ENCODE measurements at places on chromosomes 16 and 17.
A peak's percentile ranks its signal among the peaks of the same experiment; 100 is the strongest.

- DNase-seq: no peak
These were observed 47.4 kb upstream of the JPH3 start for GRCh38 chr16:87554754-87555427.

DNA sequence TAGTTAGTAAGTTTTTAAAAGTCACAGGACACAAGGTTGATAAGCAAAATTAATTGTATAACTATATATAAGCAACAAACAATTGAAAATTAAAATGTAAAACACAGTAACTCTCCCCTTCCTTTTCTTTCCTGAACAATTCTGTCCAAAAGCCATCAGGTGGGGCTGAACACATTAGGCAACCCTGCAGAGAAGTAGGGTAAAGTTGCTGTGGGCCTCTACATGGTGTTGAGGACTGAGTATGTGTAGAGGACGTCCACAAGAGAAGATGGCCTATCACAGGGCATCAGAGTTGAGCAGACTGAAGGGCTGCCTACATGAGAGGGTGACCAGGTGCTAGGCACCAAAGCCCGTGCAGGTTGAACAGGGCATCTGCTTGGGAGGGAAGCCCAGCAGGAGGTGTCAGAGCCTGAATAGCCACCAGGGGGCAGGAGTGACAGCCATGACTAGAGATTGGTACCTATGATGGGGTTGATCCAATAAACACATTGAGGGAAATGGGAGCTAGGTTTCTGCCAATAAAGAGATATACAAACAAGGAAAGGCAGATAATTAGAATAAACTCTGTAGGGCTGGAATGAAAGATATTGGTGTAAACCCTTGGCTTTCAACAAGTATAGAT is 415.1 kb downstream of the NPIPA8 start:
- no peak for DNase-seq

- DNase-seq: no peak
These were observed 22.4 kb upstream of the LGALS9 start for GRCh38 chr17:27608328-27609230.

GRCh38 chr16:60166-60565 is 6.5 kb downstream of the SNRNP25 start:
- no peak for DNase-seq

DNA sequence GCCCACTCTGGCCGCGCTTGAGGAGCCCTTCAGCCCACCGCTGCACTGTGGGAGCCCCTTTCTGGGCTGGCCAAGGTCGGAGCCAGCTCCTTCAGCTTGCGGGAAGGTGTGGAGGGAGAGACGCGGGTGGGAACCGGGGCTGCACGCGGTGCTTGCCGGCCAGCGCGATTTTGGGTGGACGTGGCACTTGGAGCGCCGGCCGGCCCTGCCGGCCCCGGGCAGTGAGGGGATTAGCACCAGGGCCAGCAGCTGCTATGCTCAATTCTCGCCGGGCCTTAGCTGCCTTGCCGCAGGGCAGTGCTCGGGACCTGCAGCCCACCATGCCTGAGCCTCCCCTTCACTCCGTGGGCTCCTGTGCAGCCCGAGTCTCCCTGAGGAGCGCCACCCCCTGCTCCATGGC is 9.9 kb upstream of the ATP1B2 start:
- no peak for DNase-seq

DNA sequence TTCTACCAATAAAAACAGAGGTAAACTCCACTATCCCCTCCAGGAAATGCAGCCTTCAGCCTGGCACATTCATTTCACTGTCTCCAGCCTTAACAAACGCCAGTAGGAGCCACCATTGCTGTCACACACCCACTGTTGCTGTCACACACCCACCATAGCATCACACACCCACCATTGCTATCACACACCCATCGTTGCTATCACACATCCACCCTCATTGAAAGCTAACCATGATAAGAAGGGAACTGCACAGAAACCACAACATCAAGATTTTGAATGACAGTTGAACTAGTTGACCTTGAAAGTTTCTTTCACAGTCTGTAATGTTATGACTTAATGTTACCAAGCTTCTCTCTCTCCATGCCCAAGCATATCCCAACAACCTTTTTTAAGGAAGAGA is 38.1 kb downstream of the SHCBP1 start:
- DNase-seq: no peak

GRCh38 chr16:56776562-56776961 is 46.6 kb downstream of the NUP93 start:
- DNase-seq: peak; percentile 65

DNA sequence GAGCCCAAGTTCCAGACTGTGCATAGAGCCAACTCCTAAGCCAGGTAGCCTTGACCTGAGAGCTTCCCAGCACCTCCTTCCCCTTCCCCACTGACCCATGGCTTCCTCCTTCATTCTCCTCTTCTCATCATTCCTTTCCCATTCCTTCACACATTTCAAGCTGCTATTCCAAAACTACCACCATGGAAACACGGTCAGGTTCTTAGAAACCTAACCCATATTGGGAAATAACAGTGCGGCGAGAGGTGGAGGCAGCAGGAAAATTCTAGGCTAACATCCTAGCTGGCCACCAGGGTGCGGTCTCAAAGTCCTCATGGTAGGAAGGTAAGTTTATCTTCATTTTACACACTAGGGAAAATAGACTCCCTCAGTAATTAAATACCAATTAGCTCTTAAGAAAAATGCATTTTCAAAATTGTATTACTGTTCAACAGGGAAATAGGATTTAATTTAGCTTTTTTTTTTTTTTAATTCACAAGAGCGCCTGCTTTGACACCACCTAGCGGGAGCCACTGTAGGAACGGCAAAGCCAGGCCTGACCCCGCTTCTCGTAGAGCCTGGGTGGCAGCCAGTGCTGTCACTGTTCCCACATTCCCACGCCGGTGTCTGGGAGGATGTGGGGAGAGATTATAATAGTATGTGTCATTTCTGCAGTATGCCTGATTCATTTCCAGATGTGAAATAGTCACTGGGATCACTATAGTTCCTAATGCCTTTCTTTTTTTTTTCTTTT is 14.0 kb upstream of the SPHK1 start:
- DNase-seq: peak; percentile 86

- DNase-seq: peak; percentile 90
These were observed 37.8 kb upstream of the MYOCD start for GRCh38 chr17:12627781-12628451.

GRCh38 chr17:64099543-64099942 is 30.4 kb downstream of the ERN1 start:
- DNase-seq: no peak

GRCh38 chr17:5127910-5128309 is 12.1 kb downstream of the USP6 start:
- no peak for DNase-seq

DNA sequence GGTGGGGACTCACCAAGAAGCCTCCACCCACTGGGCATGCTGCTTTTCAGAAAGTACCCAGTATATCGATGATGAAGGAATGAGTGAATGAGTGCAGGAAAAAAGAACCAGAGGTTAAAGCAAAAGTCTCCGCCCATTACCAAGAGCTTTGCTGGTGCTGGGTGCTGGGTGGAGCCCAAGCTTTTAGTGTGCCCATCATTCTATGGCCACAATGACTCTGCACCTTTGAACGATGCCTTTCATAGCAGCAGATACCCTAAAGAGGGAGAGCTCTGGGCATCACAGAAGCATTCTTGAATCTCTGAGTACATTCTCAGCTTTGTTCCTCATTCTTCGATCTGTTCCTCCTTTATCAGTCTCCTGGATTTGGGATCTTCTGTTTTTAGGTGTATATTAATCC is 450.7 kb upstream of the CCL2 start:
- no peak for DNase-seq

DNA sequence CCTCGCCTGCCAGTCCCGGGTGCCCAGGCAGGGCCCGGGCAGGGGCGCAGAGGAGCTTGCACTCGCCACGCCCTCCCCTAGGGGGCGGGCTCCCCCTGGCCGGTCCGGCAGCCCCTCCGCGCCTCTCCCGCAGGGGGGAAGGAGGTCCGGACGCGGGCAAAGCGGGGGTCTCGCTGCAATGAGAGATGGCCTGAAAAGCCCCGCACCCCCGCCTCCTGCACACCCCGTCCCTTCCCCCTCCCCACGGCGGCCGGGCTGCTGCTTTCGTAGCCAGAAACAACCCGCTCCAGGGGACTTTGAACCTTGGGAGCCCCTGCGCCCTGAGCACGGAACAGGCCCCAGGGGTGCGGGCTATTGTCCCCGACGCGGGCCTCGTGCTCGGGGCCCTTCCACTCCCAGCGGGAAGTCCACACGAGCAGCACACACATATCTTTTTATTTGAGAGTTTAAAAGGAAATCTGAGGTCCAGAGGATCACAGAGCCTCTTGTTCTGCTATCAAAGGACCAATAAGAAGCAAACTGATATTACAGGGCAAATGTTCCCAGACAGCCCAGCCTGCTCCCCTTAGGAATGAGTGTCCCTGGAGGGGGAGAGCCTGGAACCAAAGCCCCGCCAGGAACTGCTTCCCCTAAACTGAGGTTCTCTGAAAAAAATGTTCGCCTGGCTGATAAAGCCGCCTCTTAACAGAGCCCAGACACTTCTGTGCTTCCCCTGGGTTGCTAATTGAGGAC is 5.8 kb upstream of the CBX4 start:
- DNase-seq: no peak

DNA sequence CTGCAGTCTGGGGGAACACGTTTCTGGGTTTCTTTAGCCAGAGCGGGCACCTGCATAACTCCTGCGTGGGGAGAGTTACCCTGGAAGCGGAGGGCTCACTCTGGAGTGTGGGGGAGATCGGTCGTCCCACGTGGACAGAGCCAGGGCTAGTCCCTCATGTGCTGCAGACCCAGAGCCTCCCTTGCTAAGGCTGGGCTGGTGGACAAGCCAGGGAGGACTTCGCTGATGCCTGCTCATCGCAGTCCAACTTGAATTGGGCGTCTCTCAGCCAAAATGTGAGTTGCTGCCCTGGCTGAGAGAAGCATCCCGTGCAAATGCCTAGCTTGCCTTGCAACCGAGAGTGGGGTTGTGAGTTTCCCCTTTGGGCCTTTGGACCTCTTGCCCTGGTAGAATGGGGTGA is 986 bp downstream of the CRISPLD2 start:
- DNase-seq: no peak

DNA sequence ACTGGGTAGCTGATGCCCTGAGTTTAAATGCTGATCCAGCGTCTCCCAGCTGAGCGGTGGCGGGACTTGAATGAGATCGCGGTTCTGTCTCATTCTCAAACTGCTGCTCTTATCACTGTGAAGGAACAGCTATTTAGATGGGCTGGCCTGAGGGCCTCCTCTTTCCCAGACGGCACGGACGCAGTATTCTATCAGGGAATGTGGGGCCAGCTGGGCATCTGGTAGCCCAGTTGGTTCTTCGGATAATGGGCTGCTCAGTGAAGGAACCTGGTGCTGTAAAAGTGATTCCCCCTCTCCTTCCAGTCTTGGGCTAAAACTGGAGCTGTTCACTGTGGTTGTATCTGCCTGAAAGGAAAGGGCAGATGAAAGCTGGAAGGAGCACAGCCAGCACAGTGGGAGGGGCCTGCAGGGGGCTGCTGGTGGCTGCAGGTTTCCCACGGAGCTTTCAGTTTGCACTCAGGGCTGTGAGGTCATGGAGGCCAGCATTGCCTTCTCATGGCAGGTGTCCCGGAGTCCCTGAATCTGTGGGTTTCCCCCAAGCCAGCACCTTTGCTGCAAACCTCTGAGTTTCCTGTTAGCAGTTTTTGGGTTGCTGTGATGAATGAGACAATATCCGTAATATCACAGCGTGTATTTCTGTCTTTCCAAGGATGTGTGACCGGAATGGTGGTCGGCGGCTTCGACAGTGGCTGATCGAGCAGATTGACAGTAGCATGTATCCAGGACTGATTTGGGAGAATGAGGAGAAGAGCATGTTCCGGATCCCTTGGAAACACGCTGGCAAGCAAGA is 3.6 kb downstream of the IRF8 start:
- no peak for DNase-seq

GRCh38 chr16:53753431-53753830 is 49.5 kb downstream of the FTO start:
- DNase-seq: no peak

DNA sequence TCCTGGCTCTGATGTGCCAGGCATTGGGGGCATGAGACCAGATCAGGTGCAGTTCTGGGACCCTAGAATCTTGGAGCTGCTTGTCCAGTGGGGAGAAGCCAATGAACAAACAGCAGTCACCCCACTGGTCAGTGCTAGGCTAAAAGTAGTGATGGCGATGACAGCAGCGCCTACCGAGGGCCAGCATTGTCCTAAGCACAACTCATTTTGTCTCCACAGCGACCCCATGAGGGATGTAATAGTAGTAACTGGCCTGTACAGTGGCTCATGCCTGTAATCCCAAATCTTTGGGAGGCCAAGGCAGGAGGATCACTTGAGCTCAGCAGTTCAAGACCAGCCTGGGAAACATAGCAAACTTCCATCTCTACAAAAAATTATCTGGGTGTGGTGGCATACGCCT is 6.2 kb downstream of the SMCR8 start:
- DNase-seq: peak; percentile 28

DNA sequence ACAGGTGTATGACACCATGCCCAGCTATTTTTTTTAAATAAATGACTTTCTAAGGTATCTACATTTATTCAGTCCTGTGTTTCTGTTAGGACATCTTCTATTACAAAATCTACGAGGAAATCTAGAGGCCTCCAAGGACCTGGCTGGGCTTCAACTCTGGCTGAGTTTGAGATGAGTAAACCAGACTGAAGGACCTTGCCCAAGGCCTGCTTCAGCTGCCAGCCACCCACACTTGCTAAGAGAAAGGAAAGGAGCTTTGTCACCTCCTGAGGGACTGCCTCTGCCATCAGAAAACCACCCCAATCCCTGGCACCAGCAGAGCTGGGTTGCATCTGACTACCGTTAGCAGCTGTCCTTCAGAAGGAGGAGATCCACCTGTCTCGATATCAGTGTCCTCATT is 1.3 kb upstream of the MYO1D start:
- DNase-seq: peak; percentile 33
